ENCODE measurements at places on chromosomes 6 and 20.

- no peak for DNase-seq
Observed at GRCh38 chr6:153172815-153173214, 41.7 kb upstream of the RGS17 start.

DNA sequence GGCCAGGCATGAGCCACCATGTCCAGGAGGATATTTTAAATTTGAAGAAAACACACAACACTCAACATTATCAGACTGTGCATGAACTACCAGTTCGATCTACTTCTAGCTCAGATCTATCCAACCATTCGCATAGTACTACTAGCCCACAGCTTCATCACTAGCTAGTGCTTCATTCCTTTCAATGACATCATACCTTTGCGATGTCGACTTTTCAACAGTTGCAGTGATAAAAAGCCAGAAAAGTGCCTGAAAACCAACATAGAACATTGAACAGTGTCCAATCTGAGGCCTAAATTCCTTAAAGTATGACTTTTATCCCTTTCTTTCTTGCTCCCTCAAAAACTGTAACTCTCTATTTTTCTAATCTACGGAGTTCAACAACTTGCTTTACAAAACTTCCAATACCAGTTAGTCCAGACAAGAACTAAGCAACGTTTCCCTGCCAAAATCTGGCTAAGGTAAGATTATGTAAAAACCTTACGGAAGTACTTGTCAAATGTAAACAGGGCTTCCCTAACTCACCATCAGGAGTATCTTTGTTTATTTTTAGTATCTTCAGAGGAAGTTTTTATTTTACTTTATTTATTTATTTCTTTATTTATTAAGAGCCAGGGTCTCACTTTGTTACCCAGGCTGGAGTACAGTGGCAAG is 434.0 kb upstream of the JARID2 start:
- DNase-seq: no peak

- DNase-seq: no peak
Observed at GRCh38 chr6:4632421-4632820, 143.8 kb upstream of the CDYL start.

- no peak for DNase-seq
Observed at GRCh38 chr6:98942263-98942803, 5.4 kb downstream of the FBXL4 start.

GRCh38 chr6:7169296-7169721 is 61.5 kb downstream of the RREB1 start:
- no peak for DNase-seq

- no peak for DNase-seq
Observed at GRCh38 chr6:73704260-73704659, 8.3 kb downstream of the CD109 start.

DNA sequence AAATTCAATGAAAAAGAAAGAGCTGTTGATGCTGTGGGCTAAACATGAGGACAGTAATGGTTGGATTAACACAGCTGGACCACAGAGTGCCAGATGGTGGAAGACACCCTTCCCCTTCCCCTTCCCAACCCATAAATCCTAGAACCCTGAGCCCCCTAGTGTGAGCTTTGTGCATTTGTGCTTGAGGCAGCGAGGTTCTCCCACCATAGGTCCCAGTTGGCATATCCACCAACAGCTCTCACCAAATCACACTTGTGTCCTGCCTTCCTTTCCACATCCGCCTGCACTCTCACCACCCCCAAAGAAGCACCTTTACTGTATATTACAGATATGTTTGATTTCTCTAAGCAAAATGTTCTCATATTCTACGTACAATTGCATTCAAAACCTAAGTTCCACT is 32.8 kb upstream of the HBS1L start:
- no peak for DNase-seq

DNA sequence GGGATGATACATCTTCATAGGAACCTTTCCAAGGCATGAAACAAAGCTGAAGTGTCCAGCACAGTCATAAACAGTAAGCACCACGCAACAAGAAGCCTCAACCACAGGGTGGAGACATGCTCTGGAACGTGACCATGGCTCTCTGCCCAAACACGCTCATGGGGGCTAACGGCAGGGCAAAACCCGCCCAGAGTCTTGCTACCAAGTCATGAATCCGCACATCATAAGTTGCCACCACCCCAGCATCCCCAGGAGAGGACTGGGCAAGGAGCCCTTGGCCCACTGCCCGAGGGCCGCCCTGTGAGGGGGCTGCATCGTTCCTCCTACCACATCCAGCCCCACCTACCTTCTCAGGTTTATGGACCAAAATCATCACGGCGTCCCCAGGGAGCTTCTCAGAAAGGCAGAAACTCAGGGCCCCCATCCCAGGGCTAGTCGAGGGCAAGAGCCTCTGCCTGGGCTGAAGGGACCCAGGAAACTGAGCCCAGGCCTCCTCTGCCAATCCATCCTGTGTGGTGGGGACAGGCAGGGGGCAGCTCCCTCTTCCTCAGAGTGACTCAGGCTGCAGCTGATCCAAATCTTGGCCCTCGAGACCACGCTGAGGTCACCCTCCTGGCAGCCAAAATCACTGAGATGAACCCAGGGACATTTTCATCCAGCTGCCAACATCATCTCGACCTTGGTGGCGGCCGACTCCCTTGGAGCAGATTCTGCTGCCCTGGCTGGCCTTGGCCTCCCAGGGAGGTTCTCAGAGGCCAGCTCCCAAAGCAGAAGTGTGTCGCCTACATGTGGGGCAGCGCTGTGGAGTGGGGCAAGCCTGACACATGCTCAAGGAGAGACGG is 42.6 kb downstream of the BMP7 start:
- no peak for DNase-seq

- no peak for DNase-seq
Observed at GRCh38 chr6:112258642-112259336, 4.4 kb upstream of the LAMA4 start.

DNA sequence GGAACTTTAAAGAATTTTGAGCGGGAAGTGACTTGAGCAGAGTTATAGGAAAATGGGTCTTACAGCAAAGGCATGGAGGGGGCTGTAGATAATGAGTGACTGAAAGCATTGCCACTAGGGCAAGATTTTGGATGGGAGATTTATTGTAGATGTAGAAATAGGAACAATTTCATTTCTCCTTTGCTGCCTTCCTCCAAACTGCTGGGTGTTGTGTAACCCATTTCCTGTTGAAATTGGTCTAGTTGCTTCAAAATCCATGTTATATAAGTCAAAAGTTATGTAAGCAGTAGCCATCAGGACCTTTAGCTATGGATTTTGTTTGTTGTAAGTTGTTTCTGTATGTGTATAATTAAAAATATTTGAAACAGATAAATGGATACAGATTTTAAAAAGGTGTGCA is 11.1 kb downstream of the YWHAB start:
- no peak for DNase-seq

DNA sequence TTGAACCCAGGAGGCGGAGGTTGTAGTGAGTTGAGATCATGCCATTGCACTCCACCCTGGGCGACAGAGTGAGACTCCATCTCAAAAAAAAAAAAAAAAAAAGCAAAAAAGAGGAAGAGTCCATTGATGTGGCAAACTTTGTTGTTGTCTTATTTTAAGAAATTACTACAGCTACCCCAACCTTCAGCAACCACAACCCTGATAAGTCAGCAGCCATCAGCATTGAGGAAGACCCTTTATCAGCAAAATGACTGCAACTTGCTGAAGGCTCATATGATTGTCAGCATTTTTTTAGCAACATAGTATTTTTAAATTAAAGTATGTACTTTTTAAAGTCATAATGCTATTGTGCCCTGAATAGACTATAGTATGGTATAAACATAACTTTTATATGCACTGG is 48.8 kb downstream of the ZFP64 start:
- no peak for DNase-seq

DNA sequence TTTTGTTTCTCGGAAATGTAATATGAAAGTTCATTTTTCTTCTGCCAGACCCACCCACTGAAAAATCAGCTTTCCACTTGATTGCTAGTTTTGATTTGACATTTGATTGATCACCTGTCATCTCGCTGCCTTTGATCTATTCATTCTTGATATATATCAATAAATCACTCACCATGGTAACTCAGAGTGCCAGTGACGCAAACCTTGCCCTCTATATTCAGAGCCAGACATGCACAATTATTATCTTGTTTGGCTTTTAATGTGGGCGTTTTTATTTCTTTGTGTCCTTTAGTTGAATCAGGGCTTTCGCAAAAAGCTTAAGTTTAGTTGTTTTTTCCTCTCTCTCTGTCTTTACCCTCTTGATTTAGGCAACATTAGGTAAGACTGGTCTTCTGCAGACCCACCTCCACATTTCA is 2.0 kb downstream of the TSHZ2 start:
- no peak for DNase-seq

DNA sequence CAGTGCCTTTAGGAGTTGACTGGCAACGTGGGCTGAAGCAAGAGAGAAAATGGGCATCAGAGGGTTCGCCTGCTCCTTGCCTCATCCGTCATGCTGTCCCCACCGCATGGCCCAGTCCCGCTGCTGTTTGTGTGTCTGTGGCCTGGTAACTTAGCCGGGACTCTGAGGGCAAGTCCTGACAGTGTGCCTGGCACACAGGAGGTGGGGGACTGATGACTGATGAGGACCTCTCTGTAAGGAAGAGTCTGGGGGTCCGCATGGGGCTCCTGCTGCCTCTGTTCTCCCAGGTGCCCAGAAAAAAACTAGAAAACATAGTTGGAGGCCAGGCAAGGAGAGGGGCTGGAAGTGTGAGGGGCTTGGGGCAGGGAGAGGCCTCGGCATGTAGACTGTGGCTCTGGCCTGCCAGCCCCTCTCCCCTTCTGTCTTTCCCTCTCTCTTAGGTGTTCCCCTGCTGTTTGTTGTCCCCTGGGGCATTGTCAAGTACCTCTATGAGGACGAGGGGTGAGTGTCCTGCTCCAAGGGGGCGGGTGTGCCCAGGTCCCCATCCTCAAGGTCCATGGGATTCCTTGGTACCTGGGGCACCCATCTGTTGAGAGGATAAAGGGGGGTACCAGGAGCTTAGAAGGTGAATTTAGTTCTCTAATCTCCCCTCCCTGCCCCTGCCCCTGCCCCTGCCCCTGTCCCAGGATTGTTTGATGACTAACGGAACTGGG is 29.5 kb downstream of the GLP1R start:
- no peak for DNase-seq

- no peak for DNase-seq
Observed at GRCh38 chr20:60137657-60138245, 179.5 kb downstream of the CDH26 start.

All from NCI-H1048 (cell line).